ENCODE measurements at places on chromosomes 16 and 17.

GRCh38 chr17:57665128-57665527 is 80.0 kb downstream of the CCDC182 start:
- peak; percentile 47 for DNase-seq

DNA sequence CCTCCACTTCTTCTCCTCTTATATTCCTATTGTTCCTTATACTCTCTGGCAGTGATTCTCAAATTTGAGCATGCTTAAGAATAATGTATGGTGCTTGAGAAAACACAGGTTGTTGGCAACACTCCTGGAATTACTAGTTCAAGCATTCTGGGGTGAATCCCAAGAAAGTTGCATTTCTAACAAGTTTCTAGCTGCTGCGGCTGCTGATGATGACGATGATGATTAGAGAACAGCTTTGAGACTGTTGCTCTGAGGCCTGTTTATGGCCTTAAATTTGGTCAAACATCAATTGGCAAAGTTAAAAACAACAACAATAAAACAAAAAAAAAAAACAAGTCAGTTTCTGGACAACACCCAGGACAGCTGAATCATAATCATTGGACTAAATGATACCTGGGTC is 961.9 kb downstream of the CDH11 start:
- DNase-seq = no peak

DNA sequence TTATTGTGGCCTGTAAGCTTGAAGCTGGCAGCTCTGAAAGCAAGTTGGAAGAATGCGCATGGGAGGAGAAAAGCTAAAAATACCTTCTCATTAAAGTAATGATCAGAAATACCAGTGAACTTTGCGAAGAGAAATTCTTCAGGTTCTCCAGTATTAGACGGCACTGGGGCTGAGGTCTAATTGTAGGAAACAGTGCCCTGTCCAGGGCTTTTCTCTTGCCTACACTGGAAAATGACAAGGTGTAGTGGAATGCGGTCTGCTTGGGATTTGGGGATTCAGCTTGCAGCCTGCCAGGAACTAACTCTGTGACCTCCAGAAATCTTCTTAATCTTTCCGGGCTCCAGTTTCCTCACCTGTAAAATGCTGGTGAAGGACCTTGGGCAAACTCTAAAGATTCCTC is 53.3 kb upstream of the KCNJ16 start:
- no peak for DNase-seq

DNA sequence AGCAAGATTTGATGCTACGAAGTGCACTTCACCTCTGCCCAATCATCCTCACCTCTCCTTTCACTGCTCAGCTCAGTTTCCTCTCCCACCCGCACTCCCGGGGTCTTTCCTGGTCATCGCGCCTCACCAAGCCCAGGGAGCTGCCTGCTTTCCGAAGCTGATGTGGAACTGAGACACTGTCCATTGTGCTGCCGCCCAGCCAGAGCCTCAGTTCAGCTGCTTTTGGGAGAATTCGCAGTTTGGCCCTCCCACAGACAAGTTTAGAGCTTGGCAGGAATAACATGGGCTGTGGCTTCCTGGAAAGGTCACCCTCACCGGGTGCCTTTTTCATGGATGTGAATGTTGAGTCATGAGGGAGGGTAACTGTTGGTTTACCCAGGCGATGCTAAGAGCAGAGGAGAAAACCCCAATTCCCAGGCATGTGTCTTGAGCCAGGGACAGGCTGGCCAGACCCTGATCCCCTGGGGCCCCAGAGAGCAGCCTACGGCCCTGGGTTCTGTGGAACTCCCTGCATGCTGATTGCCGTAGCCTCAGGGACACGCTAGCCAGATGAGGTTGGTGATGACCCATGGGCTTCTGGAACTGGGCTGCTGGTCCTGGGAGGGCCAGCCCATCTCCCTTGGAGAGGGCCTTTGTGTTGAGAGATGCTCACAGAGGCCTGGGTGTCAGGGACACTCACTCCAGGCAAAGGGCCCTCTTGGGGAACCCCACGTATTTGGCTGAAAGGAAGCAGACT is 1687.5 kb downstream of the TP53TG3F start:
- DNase-seq = no peak

GRCh38 chr17:7748076-7748775 is 30.7 kb downstream of the DNAH2 start:
- DNase-seq = no peak

- no peak for DNase-seq
Observed at GRCh38 chr17:603406-604114, 111.1 kb downstream of the VPS53 start.

- DNase-seq = no peak
Observed at GRCh38 chr17:57071991-57072944, 12.8 kb upstream of the AKAP1 start.

DNA sequence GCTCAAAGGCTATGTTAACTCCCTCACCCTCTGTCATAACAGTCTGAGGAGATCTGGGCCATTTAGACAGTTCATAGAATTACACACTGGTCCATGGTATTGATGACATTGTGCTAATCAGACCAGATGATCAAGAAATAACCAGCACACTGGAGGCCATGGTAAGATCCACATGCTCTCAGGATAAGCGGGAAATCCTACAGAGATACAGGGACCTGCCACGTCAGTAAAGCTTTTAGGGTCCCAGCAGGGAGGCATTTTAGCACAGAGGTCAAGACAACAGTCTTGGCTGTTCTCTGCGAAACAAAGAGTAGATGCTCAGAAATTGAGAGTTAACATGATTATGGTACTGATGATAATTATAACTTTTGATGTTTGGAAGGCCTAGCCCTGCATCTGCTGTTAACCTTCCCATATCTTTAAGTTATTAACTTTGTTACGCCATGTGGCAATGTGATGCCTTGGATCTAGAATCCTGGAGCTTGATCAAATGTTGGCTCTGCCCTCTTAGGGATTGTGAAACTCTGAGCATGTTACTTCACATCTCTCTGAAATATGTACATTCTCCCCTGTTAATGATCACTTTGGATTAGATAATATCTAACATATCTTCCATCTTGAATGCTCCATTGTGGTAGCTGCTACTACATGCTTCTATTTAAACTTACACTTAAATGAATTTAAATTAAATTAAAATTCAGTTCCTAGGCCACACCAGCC is 172.0 kb upstream of the SOX9 start:
- DNase-seq = no peak

GRCh38 chr16:2205104-2205966 is at the start of gene MLST8:
TSS of gene MLST8 (plus strand) at chr16:2205454. CDS start at chr16:2206086, 632 bp downstream.
- DNase-seq = peak; percentile 93

- DNase-seq = no peak
Observed at GRCh38 chr17:43545383-43545632, 832 bp downstream of the ETV4 start.

DNA sequence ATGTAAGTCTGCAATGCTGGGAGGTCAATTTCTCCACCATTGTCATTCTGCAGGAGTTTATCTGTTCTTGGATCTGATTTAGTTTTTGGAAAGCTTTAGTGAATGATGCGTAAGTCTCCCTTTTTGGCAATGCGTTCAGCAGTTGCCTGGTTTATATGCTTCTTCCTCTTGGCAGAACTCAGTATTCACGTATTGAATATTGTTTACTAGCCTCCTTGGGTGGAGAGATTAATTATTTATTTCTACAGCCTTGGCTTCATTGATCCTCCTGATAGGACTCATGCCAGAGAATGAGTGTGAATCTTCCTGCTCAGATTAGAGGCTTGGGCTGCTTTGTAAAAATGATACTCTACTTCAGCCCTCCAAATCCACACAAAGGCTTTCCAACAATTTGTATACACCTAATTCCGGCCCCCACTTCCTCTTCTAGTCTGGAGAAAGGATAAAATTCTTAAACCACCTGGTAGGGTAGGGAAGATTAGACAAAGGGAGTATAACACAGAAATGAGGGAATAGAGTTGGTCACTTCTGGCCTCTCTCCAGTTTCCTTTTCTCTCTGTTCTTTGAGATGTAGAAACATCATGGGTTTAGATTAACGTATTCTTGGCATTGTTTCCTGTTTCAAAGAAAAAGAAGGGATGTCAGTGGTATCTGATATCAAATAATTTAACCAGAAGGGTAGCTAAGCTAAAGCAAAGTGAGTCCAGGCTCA is 929.8 kb downstream of the KCNJ2 start:
- no peak for DNase-seq

GRCh38 chr16:31351942-31352325 is 3.0 kb upstream of the ITGAX start:
- DNase-seq = no peak

GRCh38 chr17:27862840-27863239 is 30.3 kb downstream of the LYRM9 start:
- no peak for DNase-seq

GRCh38 chr17:64214950-64215349 is 48.1 kb downstream of the TEX2 start:
- no peak for DNase-seq

- DNase-seq = no peak
Observed at GRCh38 chr16:88790312-88791211, 5.5 kb upstream of the PIEZO1 start.

- no peak for DNase-seq
Observed at GRCh38 chr17:57889892-57890856, 40.3 kb upstream of the MRPS23 start.

DNA sequence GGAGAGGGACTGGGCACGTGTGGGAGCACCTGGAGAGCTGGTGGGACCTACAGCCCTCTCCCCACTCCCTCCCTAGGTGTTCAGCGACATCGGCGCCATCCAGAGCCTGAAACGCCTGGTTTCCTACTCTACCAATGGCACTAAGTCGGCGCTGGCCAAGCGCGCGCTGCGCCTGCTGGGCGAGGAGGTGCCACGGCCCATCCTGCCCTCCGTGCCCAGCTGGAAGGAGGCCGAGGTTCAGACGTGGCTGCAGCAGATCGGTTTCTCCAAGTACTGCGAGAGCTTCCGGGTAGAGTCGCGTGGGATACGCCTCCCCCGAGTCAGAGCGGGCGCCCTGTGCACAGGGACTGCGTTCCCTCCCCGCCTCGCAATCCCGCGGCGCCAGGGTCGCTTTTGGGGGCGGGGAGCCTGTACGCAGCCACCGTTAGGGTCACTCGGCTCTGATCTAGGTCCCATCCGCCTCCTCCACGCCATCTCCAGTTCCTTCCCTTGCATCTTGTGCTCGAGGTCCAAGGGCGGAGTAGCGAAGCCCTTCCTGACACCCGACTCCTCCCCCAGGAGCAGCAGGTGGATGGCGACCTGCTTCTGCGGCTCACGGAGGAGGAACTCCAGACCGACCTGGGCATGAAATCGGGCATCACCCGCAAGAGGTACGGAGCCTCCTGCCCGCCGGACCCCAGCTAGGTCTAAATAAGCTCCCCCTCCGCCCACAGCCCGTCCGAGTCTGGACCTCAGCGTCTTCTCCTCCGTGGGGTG is 13.0 kb downstream of the SARM1 start:
- DNase-seq = no peak

GRCh38 chr17:70476368-70476767 is 307.0 kb downstream of the KCNJ2 start:
- DNase-seq = no peak

DNA sequence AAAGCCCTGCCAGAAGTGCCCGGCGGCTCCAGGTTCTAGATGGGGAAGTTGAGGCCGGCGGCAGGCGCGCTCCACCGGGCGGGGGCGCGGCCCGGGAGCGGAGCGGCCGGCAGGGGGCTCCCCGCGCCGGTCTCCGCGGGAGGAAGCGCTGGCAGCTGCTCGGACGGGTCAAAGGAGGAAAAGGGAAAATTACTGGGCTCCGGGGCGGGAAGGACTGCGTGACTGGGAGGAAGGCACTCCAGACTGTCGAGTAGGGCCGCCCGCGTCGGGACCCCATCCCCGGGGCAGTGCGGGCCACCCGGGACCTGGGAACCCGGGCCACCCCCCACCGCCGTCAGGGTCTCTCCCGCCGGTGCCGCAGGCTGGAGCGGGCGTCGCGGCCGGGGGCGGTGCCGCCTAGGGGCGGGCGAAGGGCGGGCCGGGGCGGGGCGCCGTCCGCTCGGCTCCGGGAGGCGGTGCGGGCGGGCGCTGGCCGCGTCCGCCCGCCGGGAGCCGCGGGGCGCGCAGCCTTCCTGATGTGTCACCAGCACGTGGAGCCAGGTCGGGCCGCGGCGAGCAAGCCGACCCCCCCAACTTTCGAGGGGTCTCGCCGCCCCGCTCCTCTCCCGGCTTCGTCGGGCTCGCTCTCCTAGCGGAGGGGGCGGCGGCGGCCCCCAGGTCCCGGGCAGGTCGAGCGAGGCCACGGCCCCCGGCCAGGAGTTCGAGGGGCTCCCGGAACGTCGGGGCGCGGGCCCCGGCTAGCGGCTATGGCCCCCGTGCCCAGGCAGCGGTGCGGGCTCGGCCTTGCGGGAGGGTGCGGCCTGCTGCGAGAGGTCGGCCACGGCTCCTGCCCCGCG is 167.5 kb downstream of the RAB11FIP4 start:
- peak; percentile 90 for DNase-seq

GRCh38 chr16:26382586-26382985 is 684.1 kb upstream of the C16orf82 start:
- DNase-seq = no peak

DNA sequence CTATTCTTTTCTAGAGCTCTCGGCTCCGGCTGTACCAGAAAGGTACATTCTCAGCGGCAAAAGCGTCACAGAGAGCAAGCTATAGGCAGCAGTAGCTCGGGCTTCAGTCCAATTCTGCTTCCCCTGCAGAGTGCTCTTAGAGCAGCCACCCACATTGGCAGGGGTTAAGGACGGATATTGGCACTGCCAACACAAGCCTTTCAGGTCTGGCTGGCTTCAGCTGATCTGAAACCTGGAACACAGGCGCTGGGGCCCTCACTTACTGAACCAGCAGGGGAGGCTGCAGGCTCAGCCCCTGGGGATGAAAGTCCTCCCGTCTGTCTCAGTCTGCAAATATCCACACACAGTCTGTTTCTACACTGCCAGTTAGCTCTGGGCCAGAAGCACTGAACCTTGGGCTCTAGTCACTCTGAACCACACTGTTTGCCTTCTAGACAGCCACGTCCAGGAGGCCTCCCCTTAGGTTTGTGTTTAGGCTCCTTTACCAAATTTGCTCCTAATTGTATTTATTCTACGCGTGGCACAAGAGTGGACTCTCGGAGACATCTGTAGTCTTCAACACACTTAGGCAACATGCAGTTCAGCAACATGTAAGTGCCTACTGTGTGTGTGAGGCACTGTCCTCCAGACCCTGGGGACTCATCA is 40.1 kb downstream of the HIC1 start:
- DNase-seq = peak; percentile 69

- no peak for DNase-seq
Observed at GRCh38 chr17:14282726-14283125, 18.2 kb upstream of the HS3ST3B1 start.

- no peak for DNase-seq
Observed at GRCh38 chr17:41264599-41264998, 579 bp upstream of the KRTAP9-6 start.

DNA sequence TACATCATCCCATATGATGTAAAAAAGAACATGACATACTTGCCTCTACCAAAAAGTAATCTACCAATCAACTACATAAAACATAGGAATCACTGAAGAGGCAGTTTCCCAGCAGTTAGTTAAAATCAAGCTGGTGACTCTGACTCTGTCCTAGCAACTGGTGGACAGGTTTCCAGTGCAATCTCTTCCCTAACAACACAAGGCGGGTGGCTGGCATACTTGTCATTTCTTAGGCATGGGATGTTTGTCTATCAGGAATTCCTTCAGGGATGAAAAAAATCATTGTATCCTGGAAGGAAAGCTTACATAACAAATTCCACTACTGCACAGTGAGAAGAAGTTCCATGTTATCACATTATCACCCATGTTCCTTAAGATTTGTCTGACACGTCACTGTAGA is 50.9 kb downstream of the HELZ start:
- DNase-seq = no peak
